H7 (cell line): ENCODE measurements at places on chromosomes 16 and 17. TPM values are rescaled to one million over a fixed set of nuclear protein-coding genes. Genes with fewer than 3 reads are reported as not detected.

Gene TP53TG3
- not detected in 2 replicates for total RNA-seq

Gene CCL16
- total RNA-seq = not detected in 2 replicates

Gene CCL5
- total RNA-seq = not detected in 2 replicates

Gene ZNF48
- 38.8 and 46.3 TPM in 2 replicates for total RNA-seq

Gene VTN
- 0.04 and 0.14 TPM in 2 replicates for total RNA-seq

- peak; percentile 94 for DNase-seq
Observed at GRCh38 chr16:85238233-85238647, 126.0 kb upstream of the CIBAR2 start.

- DNase-seq = no peak
Observed at GRCh38 chr16:78788276-78788675, 688.8 kb downstream of the WWOX start.

GRCh38 chr17:62696256-62696655 lies 68.8 kb downstream of the MRC2 start:
- no peak for DNase-seq

DNA sequence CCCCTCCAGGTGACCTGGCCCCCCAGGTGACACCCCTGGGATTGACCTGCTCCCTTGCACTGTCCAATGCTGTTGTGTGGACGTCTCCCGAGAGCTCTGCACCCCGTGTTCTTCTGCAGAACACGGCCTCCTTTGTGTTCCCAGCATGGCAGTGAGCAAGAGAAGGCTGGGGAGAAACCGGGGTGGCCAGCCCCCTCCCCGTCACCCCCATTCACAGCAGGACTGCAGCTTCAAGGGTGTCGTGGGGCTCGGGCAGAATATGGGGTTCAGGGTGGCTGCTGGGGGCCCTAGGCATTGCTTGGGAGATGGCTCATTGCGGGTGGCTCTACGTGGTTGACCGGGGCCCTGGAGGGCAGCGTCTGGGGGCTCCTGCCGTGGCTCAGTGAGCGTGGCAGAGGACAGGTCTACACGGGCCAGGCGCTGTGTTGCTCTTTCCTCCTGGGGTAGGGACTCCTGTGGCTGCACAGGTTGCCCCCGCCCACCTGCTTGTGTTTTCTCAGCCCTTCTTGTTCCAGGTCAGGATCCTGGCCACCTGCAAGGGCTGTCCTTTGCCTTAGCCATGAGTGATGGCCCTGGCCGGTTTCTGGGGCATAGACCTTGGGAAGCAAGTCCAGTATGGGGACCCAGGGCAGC lies 12.5 kb downstream of the GSE1 start:
- DNase-seq = peak; percentile 75

DNA sequence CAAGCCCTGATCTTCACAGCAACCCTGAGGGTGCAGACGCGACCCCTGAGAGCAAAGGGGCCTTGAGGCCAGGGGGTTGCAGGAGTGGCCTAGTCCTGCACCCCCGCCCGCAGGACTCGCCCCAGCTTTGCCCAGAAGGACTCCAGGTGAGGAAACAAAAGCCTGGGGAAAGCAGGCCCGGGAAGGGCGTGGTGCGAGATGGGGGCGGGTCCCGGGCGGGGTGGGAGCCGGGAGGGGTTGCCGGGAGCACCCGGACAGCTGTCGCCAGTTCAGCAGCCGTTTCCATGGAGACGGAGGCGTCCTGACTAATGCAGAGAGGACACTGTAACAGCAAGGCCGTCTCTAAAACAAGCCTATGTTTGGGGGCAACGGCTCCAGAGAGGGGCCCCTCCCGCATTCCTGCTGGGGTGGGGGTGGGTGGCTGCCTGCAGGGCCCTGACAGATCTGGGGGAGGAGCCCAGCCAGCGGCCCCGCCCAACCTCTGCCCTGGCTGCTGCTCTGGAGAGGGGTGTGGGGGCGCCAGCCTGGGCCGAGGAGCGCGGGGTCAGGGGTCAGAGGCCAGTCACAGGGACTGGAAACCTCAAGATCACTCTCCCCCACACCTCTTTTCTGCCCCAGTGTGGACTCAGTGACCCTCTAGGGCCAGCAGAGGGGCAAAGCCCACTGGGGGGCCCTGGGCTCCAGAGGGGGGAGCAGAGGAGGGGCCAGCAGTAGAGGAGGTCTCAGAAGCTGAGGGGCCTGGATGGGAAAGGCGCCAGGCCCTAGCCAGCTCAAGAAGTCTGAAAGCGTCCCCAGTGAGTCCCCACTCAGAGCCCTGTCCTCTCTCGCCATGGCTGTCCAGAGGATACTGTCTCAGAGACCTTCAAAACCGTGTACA lies 3.1 kb upstream of the TPPP3 start:
- peak; percentile 97 for DNase-seq

GRCh38 chr17:78737332-78737731 lies 44.7 kb downstream of the CYTH1 start:
- no peak for DNase-seq

GRCh38 chr16:8958344-8959167 lies 5.2 kb downstream of the USP7 start:
- peak; percentile 44 for DNase-seq
